ENCODE measurements at places on chromosomes 7 and 10. TPM values are rescaled to one million over a fixed set of nuclear protein-coding genes. Genes with fewer than 3 reads are reported as not detected.

OAT gene
- polyA plus RNA-seq: 71.2 TPM

- DNase-seq: peak; percentile 96
Measured at GRCh38 chr10:17228091-17229015, at the start of gene VIM. Gene VIM, plus strand, starts transcription at chr10:17228241. Its CDS starts 1,182 bp downstream, at chr10:17229423.

OPN1SW gene
- 2.3 TPM for polyA plus RNA-seq

- no peak for DNase-seq
Measured at GRCh38 chr10:52410916-52411315, 96.8 kb downstream of the DKK1 start.

DNA sequence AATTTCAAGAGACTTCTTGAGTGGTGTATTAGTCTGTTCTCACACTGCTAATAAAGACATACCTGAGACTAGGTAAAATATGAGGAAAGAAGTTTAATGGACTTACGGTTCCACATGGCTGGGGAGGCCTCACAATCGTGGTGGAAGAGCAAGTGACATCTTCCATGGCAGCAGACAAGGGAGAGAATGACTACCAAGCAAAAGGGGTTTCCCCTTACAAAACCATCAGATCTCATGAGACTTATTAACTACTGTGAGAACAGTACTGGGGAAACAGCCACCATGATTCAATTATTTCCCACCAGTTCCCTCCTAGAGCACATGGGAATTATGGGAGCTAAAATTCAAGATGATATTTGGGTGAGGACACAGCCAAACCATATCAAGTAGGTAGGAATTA lies 150.5 kb downstream of the PCDH15 start:
- DNase-seq: no peak

Data from muscle of back (tissue), 13 donors.